Stimulated activated CD8-positive, alpha-beta memory T cell treated with anti-CD3 and anti-CD28 coated beads, Interleukin-15, amount 100 ng/mL, for 24 hours (primary cell): ENCODE measurements at places on chromosomes 4 and X.

- DNase-seq, result no peak
These were observed 233.1 kb upstream of the RPS6KA3 start for GRCh38 chrX:20499763-20500162.

- DNase-seq, result no peak
These were observed 24.7 kb downstream of the TSPAN6 start for GRCh38 chrX:100611951-100612350.

DNA sequence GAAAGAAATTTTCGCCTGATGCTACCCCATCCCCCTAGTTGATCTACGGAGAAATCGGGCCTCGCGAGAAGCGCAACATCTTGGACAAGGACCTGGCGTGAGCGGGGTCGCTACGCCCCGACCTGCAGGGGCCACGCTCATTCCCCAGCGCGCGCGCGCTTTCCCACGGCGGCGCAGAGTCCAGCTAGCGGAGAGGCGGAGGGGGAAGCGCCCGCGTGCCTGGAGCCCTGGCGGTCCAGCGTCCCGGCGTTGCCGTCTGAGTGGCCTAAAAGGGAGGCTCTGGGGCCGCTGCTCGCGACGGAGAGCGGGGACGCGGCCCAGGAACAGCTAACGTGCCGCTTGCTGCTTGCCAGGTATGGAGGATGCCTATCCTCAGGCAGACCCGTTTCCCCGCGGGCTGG lies 6.0 kb upstream of the SOX3 start:
- no peak for DNase-seq

DNA sequence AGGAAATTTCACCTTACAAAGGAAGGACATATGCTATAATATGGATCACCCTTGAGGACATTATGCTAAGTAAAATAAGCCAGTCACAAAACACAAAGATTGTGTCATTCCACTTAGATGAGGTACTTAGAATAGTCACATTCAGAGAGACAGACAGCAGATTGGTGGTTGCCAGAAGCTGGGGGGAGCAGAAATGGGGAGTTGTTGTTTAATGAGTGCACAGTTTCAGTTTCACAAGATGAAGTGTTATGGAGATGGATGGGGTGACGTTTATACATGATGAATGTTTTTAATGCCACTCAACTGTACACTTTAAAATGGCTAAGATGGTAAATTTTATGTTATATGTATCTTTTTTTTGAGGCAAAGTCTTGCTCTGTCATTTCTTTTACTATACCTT lies 14.8 kb upstream of the SPON2 start:
- DNase-seq, result no peak

DNA sequence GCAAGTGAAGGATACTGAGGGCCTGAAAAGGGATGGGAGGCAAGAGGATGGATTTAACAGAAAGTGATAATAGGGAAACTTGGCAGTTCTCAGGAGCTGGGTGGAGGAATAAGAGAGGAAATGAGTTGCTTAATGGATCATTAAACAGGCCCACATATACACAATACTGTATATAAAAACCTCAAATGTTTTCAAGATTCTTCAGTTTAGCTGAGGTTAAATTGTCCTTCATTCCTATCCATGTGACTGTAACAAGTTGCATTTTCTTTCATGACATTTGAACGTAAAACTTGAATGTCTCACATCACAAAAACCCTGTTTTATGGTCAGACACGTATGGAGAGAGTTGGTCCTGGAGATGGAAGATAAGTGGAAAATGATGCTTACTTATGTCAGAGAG lies 76.5 kb upstream of the PLAC8 start:
- no peak for DNase-seq

DNA sequence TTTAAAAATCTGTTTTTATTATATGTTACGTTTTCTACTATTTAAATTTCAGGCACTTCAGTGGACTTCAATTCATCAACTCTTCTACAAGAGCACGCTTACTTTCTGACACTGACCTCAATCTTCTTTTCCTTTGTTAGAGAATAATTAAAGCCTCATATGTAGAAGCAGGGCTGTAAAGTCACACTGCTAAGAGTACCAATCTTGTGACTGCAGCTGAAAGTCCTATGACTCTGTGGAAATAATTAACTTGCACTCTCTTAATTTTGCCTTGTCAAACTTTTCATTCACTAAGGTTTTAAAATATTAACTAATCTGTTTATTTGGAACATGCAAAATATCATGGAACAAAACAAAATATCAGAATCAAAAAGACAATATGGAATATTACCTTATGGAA lies 498.1 kb downstream of the PCDH10 start:
- DNase-seq, result no peak

- DNase-seq, result no peak
These were observed 1.9 kb upstream of the FGG start for GRCh38 chr4:154614306-154614705.

GRCh38 chrX:132876523-132877338 lies 81.7 kb downstream of the HS6ST2 start:
- no peak for DNase-seq

- no peak for DNase-seq
These were observed 24.3 kb upstream of the GPRIN3 start for GRCh38 chr4:89331686-89332544.

GRCh38 chr4:186563761-186564160 lies 8.4 kb upstream of the MTNR1A start:
- no peak for DNase-seq

DNA sequence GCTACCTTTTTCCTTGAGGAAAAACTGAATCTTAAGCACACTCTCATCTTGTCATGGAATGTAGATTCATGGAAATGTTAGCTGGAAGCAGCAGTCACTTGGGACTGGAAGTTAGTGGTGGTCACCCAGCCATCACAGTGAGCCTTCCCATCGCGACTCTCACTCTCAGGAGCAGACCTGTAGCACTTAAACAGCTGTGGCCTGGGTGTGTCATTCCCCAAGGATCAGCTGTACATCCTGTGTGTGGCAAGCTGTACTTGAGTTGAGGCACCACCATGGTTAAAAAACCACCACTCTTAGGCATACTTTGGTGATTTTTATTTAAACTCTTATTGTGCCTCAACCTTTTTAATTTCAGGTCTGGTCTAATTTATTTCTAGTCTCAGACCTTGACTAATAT lies 46.7 kb downstream of the JADE1 start:
- DNase-seq, result no peak

DNA sequence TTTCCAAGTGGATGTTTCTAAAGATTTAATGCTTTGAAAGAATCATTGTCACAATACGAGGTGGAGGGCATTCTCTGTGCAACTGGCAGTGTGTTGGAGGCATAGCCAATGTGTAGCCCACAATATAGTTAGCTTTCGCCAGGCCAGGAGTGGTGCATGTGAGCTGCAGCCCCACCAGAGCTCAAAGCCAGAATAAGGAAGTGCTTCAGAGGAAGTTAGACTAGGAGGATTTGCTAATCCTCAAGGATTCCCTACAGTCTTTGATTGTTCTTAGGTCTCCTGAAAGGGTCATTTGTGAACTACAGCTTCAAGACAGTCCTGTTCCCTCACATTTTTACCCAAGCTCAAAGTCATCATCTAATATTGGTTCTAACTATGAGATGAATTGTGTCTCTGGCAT lies 16.4 kb downstream of the TRPC5OS start:
- DNase-seq, result no peak

GRCh38 chr4:28075401-28075956 lies 1214.8 kb downstream of the STIM2 start:
- no peak for DNase-seq

GRCh38 chrX:49230500-49231232 lies 2.5 kb downstream of the CACNA1F start:
- DNase-seq, result peak; percentile 11

DNA sequence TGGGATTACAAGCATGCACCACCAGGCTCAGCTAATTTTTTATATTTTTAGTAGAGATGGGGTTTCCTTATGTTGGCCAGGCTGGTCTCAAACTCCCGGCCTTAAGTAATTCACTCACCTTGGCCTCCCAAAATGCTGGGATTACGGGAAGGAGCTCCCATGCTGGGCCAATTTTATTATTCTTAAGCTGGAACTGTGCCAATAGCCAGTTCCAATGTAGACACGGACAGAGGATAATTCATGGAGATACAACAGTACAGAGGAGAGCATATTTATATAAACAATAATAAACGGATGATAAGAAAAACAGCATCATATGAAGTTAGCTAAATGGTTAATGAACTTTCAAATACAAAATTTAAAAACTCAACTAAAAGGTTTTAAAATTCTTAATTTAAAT lies 87.8 kb downstream of the PPA2 start:
- DNase-seq, result no peak

DNA sequence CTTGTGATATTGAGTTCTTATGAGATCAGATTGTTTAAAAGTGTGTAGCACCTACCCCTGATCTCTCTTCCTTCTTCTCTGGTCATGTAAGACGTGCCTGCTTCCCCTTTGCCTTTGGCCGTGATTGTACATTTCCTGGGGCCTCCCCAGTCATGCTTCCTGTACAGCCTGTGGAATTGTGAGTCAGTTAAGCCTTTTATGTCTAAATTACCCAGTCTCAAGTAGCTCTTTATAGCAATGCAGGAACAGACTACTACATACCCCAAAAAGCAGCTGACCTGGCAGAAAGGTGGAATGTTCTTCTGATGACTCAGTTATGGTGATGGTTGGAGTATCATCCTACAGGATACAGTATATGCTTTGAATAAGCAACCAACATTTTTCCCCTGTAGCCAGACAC lies 11.4 kb upstream of the MCUB start:
- no peak for DNase-seq

GRCh38 chrX:123256378-123256777 lies 72.3 kb downstream of the GRIA3 start:
- no peak for DNase-seq

GRCh38 chr4:154465085-154465484 lies 26.5 kb downstream of the DCHS2 start:
- no peak for DNase-seq

GRCh38 chrX:51456246-51456645 lies 40.1 kb downstream of the NUDT11 start:
- DNase-seq, result no peak

GRCh38 chrX:39442332-39442731 lies 641.1 kb downstream of the MID1IP1 start:
- DNase-seq, result no peak

DNA sequence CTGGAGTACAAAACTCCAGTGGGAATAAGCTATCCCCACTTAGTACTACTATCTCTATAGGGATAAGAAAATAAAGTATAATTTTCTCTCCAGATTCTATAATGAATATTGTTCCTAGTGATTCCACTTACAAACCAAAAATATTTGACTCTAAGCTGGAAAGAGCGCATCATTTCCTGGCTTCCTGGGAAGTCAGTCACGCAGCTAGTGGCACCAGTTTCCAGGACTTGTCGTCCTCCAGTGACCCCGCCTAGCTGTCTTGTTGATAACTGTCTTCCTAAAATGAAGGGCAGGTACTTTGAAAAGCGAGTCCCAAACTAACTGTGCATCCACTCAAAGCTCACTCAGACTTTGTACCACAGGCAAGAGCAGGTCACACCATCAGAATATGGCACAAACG lies 39.3 kb downstream of the LNX1 start:
- DNase-seq, result no peak

DNA sequence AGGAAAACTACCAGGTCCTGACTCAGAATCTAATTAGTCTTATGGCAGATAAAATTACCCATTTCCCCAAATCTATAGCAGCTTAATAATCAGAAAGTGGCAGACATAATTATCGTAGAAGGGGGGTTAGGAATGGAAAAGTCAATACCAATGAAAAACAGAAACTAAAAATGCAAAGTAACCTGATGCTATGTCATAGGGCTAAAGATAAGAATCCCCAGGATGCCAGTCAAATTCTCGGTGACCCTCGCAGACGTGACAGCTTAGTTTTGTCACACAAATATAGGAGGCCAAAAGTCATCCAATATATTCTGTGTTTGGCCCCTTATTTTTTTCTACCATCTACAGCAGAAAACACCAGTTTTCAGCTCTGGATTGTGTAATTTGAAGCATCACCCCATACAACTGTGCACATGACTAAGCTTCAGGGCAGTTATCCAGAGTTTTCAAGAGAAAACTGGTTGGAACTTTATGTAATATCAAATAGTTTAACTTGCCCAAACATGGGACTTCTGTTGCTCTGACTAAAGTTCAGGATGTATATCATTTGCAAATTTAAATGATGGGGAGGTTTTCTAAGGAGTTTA lies 30.9 kb downstream of the RASSF6 start:
- no peak for DNase-seq

GRCh38 chr4:27248829-27249228 lies 388.2 kb downstream of the STIM2 start:
- no peak for DNase-seq

GRCh38 chrX:45353456-45353855 lies 152.8 kb upstream of the DIPK2B start:
- no peak for DNase-seq

DNA sequence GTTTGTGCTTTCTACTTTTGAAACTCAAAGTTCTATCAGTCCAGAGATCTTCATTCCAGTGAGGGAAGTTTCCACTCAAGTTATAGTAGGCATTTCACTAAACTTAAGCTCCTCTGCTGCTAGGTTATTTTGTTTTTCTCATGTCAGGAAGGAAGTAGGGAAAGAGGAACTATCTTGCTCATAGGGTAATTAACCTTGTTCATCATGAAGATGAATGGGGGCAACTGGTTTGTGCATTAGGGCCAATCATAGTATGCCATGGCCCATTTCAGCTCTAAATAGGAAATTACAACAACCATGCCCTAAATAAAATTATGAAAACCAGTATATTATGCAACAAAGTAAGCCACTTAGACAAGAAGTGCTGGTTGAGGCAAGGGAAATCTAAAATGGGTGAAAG lies 804.7 kb upstream of the NDST4 start:
- no peak for DNase-seq

DNA sequence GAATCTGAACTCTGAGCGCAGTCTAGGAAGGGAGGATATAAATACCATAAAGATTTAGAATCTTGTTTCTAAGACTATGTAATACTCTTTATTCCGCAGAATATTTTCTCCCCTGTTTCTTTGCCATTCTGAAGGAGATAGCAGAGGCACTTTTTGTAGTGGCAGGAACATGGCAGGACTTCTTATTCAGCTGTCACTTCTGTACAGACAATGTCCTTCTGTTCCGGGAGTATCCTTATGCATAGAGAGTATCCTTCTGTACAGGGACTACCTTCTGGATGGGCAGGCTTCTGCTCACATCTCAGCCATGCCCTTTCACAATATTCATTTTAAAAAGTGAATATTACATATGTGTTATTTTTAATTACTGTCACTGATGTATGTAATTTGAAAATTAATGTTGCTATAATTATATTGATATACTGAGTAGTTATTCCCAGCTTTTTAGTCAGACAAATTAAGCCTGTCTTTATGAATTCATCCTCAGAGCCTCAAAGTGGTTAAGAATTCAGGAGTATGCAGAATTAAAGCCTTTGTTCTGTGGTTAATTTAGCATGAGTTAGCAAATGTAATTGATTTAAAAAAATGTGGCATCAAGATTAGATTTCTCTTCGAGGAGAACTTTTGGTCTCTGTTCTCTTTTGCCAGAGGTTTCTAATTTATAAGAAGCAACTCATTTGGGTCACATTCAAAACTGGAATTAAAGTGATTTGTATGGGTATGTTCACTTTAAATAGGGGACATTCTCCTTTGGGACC lies 174.4 kb downstream of the FHIP1A start:
- DNase-seq, result no peak

- DNase-seq, result no peak
These were observed 105.5 kb upstream of the DDIT4L start for GRCh38 chr4:100295792-100296191.
